ENCODE measurements at places on chromosomes 3 and 15. TPM values are rescaled to one million over a fixed set of nuclear protein-coding genes. Genes with fewer than 3 reads are reported as not detected.

- H3K27ac ChIP-seq = no peak overlapping the region
- H3K36me3 ChIP-seq = no peaks in the 10 kb centered on the region
- H3K27me3 ChIP-seq = no peaks in the 10 kb centered on the region
- no peaks in the 10 kb centered on the region for H3K4me1 ChIP-seq
These were observed 51.6 kb upstream of the CPOX start for GRCh38 chr3:98645039-98645438.

- no peaks in the 10 kb centered on the region for H3K4me1 ChIP-seq
- no peaks in the 10 kb centered on the region for H3K27me3 ChIP-seq
- H3K36me3 ChIP-seq = no peaks in the 10 kb centered on the region
- no peak overlapping the region for H3K27ac ChIP-seq
These were observed 732.4 kb upstream of the DPPA4 start for GRCh38 chr3:110069761-110070160.

- DNase-seq = no peak
- H3K4me3 ChIP-seq = no peak overlapping the region
- no peaks in the 10 kb centered on the region for H3K27me3 ChIP-seq
- peaks cover 5% of the 10 kb centered on the region for H3K4me1 ChIP-seq
- H3K27ac ChIP-seq = no peak overlapping the region
These were observed 15.2 kb downstream of the SSUH2 start for GRCh38 chr3:8629151-8630021.

GRCh38 chr15:69000725-69001503 is 13.6 kb upstream of the NOX5 start:
- no peaks in the 10 kb centered on the region for H3K27me3 ChIP-seq
- DNase-seq = no peak
- no peak overlapping the region for H3K27ac ChIP-seq
- H3K4me1 ChIP-seq = no peaks in the 10 kb centered on the region

DNA sequence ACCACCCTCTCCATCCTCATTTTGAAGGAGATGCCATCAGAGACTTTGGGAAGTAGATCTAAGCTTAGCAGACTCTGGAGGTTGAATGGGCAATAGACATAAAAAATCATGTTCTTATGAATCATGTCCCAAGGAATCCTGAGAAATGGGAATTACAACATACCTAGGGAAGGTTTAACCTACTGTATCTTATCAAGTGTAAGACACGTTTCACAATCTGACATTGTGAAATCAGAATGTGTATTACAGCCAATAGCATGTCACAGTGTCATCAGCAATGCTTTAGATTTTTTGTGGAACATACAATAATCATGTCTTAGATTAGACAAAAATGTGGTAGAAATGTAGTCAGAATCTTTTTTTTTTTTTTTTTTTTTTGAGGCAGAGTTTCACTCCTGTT is 332.4 kb upstream of the TLE3 start:
- H3K27ac ChIP-seq = no peak overlapping the region
- H3K36me3 ChIP-seq = no peaks in the 10 kb centered on the region
- H3K4me1 ChIP-seq = peaks cover 4% of the 10 kb centered on the region
- DNase-seq = no peak
- no peaks in the 10 kb centered on the region for H3K27me3 ChIP-seq

The TMC3 gene
- total RNA-seq = not detected

DNA sequence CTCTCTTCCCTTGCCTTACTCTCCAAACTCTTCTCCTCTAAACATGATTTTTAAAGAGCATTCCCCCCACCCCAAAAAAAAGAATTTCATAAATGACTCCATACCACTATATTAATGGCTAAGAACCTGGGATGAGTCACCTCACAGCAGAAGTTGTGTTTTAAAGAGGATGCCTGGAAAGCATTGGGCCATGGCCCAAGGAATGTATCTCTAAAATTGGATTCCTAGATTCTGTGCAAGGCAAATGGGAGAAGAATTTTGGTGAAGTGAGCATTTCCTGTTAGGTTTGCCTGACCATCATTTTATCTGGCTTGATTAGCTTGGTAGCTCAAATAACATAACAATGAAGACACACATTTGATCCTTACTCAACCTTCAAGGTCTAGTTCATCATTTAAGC is 251.4 kb downstream of the NR1D2 start:
- no peaks in the 10 kb centered on the region for H3K36me3 ChIP-seq
- DNase-seq = no peak
- H3K4me1 ChIP-seq = peaks cover 9% of the 10 kb centered on the region
- H3K27me3 ChIP-seq = peaks cover 10% of the 10 kb centered on the region

- H3K4me3 ChIP-seq = no peak overlapping the region
- peaks cover 4% of the 10 kb centered on the region for H3K4me1 ChIP-seq
- no peak for DNase-seq
- H3K36me3 ChIP-seq = no peaks in the 10 kb centered on the region
- no peaks in the 10 kb centered on the region for H3K27me3 ChIP-seq
These were observed 234.8 kb upstream of the GADL1 start for GRCh38 chr3:31129241-31129640.

The PRSS50 gene
- 0.63 TPM for total RNA-seq

- DNase-seq = peak; percentile 61
- H3K4me3 ChIP-seq = no peak overlapping the region
- H3K36me3 ChIP-seq = no peaks in the 10 kb centered on the region
These were observed 143.2 kb downstream of the DOCK3 start for GRCh38 chr3:50817756-50818529.

The SPINT1 gene
- 140 TPM for total RNA-seq

The TRPM1 gene
- total RNA-seq = not detected

The FEZF2 gene
- total RNA-seq = not detected

- no peaks in the 10 kb centered on the region for H3K27me3 ChIP-seq
- DNase-seq = no peak
- H3K4me1 ChIP-seq = no peaks in the 10 kb centered on the region
- H3K27ac ChIP-seq = no peak overlapping the region
- H3K36me3 ChIP-seq = no peaks in the 10 kb centered on the region
- no peak overlapping the region for H3K4me3 ChIP-seq
These were observed 73.8 kb downstream of the MB21D2 start for GRCh38 chr3:192843723-192844485.

DNA sequence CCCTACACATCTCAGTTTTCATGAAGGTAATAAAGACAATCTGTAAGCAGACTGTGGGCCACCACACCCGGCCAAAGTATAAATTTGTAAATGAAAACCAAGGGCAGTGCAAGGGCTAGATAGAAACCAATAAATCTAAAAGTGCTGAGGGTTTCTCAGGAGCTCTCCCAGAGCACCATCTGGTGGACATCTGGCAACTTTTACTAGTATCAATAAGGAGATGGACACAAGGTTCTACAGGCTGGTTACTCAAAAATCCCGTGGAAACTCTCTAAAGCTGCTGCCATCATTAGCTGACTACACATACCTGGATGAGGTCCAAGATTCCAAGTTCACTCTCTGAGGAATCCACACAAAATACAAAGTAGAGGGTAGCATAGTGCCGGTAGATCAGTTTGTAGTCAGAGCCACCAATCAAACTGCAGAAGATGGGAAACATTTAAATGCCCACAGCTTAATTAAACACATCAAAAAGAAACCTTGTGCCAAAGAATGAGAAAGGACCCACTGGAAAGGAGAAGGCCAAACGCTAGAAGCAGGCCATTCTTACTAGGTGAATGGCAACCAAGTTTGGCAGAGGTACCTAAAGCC is 5.5 kb downstream of the AP3S2 start:
- peak; percentile 63 for DNase-seq
- peaks cover 39% of the 10 kb centered on the region for H3K36me3 ChIP-seq
- no peaks in the 10 kb centered on the region for H3K27me3 ChIP-seq
- no peak overlapping the region for H3K4me3 ChIP-seq

The CLRN1 gene
- total RNA-seq = not detected

The MME gene
- total RNA-seq = 24.6 TPM

The STRIT1 gene
- total RNA-seq = not detected

The CACNA1D gene
- total RNA-seq = 3.7 TPM

- DNase-seq = no peak
- H3K36me3 ChIP-seq = no peaks in the 10 kb centered on the region
- H3K27me3 ChIP-seq = no peaks in the 10 kb centered on the region
- peak overlapping the region; percentile 31 for H3K4me3 ChIP-seq
- peaks cover 7% of the 10 kb centered on the region for H3K4me1 ChIP-seq
These were observed 16.0 kb downstream of the UBE2E2 start for GRCh38 chr3:23219117-23219516.

GRCh38 chr15:61307474-61307873 is 78.4 kb upstream of the RORA start:
- H3K27ac ChIP-seq = no peak overlapping the region
- H3K27me3 ChIP-seq = no peaks in the 10 kb centered on the region
- no peaks in the 10 kb centered on the region for H3K4me1 ChIP-seq
- no peak for DNase-seq
- H3K36me3 ChIP-seq = no peaks in the 10 kb centered on the region
- H3K4me3 ChIP-seq = no peak overlapping the region

The SLC9C1 gene
- total RNA-seq = 0.50 TPM

DNA sequence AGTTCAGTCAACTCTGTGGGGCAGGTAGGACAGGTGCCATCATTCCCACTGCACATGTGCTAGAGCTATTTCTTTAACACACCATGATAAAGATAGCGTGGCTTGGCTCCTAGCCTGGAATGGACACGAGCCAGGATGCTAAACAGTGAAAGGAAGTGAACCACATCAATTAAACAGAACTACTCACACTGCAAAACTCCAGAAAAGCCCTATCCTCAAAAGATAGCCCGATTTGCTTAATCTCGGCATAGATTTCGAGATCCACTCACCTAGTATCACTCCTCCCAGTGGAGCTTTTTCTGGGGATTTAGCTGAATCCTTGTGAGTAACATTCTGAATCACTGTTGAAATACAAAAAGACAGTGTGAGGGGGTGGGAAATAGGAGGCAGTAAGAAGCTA is 118.0 kb downstream of the ABI3BP start:
- H3K4me3 ChIP-seq = no peak overlapping the region

- DNase-seq = no peak
- no peaks in the 10 kb centered on the region for H3K4me1 ChIP-seq
- no peaks in the 10 kb centered on the region for H3K36me3 ChIP-seq
- no peaks in the 10 kb centered on the region for H3K27me3 ChIP-seq
- no peak overlapping the region for H3K27ac ChIP-seq
These were observed 88.3 kb upstream of the CLSTN2 start for GRCh38 chr3:139846729-139847128.

- H3K27me3 ChIP-seq = no peaks in the 10 kb centered on the region
- DNase-seq = no peak
- H3K4me1 ChIP-seq = no peaks in the 10 kb centered on the region
These were observed 12.3 kb downstream of the POGLUT1 start for GRCh38 chr3:119481079-119481478.

- no peak overlapping the region for H3K4me3 ChIP-seq
- no peaks in the 10 kb centered on the region for H3K4me1 ChIP-seq
- no peak for DNase-seq
These were observed 105.6 kb downstream of the NFKBIZ start for GRCh38 chr3:101954936-101955335.

The GOLGA6L10 gene
- 10.4 TPM for total RNA-seq

The FGD5 gene
- 22.5 TPM for total RNA-seq

DNA sequence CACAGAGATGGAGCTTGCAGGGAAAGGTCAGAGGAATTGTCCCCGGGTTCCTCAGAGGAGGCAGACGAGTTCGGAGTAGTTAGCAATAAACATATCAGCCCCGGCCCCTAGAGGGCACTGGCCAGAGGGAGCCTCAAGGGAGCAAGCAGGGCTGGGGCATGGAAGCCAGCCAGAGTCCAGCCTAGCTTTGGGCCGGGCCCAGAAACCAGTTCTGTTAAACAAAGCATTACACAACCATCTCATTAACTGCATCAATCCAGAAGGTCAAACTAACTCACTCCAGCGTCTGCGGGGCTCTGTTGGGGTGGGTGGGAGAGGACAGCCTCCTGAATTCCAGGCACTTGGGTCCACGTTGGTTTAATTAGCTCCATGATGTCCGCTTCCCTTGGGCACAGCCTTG is 41.0 kb upstream of the IREB2 start:
- no peaks in the 10 kb centered on the region for H3K27me3 ChIP-seq
- H3K4me3 ChIP-seq = no peak overlapping the region
- no peak overlapping the region for H3K27ac ChIP-seq

GRCh38 chr3:62318365-62318751 is 55.0 kb downstream of the FEZF2 start:
- H3K36me3 ChIP-seq = peaks cover 15% of the 10 kb centered on the region
- no peak for DNase-seq
- H3K27ac ChIP-seq = peak overlapping the region; percentile 33
- no peaks in the 10 kb centered on the region for H3K4me1 ChIP-seq
- H3K4me3 ChIP-seq = peak overlapping the region; percentile 95

DNA sequence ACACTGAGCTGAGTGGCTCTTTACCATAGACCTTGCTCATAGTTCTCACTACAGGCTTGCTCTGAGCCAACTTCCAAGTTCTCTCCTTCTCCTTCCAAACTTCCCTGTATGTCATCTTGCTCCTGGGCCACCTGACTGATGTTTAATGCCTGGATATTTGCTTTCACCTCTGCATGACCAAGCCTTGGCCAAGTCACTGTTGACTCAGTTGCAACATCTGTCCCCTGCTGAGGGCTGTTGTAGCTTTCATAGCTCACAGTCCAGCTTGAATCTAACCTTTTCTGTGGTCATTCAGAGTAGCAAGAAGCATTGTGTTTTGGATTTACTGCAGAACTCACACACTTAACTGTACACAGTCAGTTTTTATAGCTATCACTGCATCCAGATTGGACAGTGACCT is 171.8 kb upstream of the ROPN1 start:
- no peak overlapping the region for H3K4me3 ChIP-seq
- no peaks in the 10 kb centered on the region for H3K36me3 ChIP-seq
- no peaks in the 10 kb centered on the region for H3K4me1 ChIP-seq
- DNase-seq = no peak
- H3K27me3 ChIP-seq = no peaks in the 10 kb centered on the region

The HACL1 gene
- 41.8 TPM for total RNA-seq

- H3K4me3 ChIP-seq = no peak overlapping the region
- H3K27ac ChIP-seq = no peak overlapping the region
- H3K27me3 ChIP-seq = no peaks in the 10 kb centered on the region
- H3K36me3 ChIP-seq = no peaks in the 10 kb centered on the region
These were observed 23.5 kb upstream of the HES1 start for GRCh38 chr3:194112120-194113106.

DNA sequence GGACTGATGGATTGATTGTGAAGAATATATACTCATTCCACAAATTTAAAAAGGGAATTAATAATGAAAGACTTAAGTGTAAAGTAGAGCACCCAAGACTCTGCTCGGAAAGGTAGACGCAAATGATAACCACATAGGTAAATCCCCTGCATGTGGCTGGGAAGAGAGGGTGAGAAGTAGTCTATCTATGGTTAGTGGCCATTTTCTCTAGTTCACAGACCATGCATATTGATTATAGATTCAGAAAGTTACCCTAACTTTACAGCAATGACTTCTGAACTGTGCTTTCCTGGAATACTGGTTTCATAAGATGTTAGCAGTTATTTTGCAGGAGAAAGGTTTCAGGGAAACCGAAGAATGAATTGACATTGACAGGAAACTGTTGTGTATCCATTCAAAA is 51.7 kb downstream of the CASR start:
- H3K27ac ChIP-seq = no peak overlapping the region
- no peak for DNase-seq
- no peaks in the 10 kb centered on the region for H3K4me1 ChIP-seq
- H3K4me3 ChIP-seq = no peak overlapping the region
- no peaks in the 10 kb centered on the region for H3K36me3 ChIP-seq

DNA sequence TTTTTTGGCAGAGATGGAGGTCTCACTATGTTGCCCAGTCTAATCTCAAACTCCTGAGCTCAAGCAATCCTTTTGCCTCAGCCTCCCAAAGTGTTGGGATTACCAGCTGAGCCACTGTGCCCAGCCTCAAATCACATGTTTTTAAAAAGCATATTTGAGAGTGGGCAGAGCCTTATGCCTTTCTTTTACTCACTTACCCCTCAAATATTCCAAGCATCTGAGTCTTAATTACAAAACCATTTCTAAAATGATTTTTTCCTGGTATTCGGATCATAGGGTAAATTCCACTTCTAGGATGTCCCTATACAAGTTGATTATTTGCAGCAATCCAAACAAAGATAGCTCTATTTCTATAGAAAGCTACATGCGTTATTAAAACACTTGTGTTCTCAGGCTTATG is 106.1 kb downstream of the RFTN1 start:
- no peak for DNase-seq
- H3K27ac ChIP-seq = no peak overlapping the region
- H3K4me1 ChIP-seq = no peaks in the 10 kb centered on the region
- H3K4me3 ChIP-seq = no peak overlapping the region
- H3K36me3 ChIP-seq = no peaks in the 10 kb centered on the region
- H3K27me3 ChIP-seq = no peaks in the 10 kb centered on the region

Data from endodermal cell (in vitro differentiated cells).